C1 segment of cervical spinal cord (tissue), 14 donors: ENCODE measurements at places on chromosomes 7 and 10.
A peak's percentile ranks its signal among the peaks of the same experiment; 100 is the strongest.

DNA sequence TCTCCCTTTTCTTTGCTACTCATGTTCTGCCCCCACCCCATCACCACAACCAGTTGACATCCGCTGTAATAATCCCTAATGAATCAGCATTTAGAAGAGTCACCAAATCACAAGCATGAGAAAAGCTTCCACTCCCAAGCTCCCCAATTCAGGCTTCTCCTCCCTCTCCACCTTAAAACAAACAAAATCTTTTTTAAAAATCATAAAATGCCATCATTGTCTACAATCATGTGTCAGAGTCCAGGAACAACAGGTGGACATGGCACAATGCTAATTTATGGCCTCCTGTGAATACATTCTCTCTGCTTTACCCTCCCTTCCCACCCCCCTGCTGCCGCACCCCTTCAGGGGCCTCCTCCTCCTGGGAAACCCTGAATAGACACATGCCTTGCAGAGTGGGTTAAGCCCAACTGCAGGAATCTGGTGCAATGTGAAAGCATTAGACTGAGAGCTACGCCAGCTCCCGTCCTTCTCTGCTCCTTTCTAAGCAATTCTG lies 3.7 kb downstream of the LRRC4 start:
- DNase-seq, result no peak

DNA sequence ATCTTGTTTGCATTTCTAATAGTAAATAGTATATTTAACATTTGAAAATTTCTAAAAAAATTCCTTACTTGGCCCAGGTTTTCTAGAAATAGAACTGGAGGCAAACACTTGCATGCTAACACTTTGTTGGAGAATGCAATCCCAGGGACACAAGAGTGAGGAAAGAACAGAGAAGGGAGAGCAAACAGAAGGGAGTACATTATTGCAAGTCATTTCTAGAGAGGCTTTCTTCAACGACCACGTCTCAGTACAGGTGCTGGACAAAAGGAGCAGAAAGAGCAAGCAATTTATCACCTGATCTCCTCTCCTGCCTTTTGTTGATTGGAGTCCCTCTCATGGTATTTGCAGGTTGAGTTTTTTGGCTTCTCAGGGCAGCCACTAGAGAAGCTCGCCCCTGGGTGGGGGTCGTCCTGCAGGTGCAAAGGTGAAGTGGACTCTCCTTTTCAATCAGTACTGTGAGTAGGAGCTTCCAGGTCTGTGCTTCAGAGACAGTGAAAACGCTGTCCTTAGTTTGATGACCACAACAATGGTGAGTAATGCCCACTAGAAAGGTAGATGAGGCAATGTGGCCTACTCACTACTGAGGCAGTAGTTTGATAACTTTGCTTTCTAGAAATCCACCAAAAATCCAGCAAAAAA lies 5.2 kb downstream of the CPED1 start:
- no peak for DNase-seq

DNA sequence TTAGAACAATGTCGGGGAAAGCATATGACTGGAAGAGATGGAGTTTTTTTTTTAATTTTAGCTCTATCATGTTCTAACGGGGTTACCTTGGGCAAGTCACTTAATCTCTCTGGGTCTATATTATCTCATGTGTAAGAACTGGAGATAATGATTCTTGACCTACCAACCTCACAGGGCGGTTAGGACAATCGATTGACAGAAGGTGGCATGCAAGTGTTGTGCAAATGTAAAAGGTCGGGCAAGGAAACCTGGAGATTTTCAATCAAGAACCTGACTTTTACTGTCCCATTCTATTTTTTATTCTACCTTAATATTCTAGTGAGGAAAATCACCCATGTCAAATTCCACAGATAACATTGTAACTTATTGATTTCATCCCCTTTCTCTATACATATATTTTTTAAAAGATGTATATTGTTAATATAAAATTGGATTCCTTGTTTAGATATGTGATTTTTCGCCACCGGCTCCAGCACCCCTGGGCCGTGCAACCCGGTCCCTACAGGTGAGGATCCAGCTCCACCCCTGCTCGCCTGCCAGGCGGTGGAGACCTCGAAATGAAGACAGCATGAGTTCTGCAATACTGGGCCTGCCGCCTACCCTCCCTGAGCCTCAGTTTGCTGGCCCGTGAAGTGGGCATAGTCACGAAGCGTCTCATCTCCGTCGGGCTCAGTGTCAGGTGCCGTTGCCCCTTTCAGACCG lies 497.6 kb upstream of the PHF14 start:
- DNase-seq, result no peak

GRCh38 chr7:8605221-8605620 lies 171.8 kb downstream of the NXPH1 start:
- DNase-seq, result no peak

GRCh38 chr10:15461353-15462108 lies 90.4 kb upstream of the FAM171A1 start:
- DNase-seq, result no peak

GRCh38 chr7:151252561-151252835 lies 4.0 kb upstream of the SMARCD3 start:
- DNase-seq, result no peak

- no peak for DNase-seq
Measured at GRCh38 chr10:30027057-30028005, 32.1 kb downstream of the JCAD start.

- DNase-seq, result no peak
Measured at GRCh38 chr10:12980713-12981306, 20.7 kb downstream of the CCDC3 start.

DNA sequence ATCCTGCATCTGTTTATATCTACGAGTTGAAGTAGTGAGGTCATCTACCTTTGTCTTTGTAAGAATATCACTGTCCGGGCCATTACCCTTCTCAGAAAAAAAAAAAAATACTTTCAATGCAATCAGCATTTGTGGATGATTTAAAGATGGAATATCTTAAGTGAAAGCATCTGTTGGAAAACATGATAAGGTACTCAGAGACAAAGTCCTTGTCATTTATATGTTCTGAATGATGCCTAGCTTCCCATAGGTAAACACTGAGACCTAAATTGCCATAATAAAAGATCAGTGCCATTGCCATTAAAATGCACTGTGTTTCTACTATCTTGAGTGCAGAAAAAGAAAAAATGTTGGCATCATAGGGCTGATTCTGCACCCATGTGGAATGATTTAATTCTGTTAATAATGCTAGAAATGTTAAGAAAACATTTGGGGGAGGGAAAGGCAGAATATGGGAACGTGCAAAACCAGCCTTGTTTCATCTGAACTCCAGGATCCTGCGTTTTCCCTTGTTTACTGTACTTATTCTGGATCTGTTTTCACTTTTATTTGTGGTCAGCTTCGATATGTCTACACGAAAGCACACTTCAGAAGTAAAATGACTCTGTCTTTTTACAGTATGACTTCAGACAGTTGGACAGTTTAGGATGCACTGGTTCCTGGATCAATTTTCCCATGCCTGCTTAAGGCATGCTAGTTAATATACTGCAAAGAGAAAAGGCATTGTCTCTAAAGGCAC lies 669.8 kb downstream of the SUGCT start:
- no peak for DNase-seq

GRCh38 chr7:129786825-129787563 lies 165.8 kb downstream of the UBE2H start:
- no peak for DNase-seq

GRCh38 chr10:16792675-16793074 lies 24.5 kb downstream of the RSU1 start:
- DNase-seq, result no peak

DNA sequence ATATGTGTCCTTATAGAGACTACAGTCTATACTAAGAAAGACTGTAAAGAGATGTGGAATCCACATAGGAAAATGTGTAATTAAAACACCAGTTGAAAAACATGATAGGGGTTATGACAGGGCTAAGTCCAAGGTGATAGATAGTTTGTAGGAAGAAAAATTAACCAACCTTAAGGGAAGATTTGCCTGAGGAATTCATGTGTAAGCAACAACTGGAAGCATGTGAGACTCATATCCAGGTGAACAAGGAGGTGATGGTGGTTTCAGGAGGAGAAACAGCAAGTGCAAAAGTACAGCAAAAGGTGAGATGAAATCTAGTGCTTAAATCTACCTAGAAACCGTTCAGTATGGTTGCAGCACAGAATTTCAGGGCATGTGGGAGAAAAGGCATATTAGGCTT lies 216.7 kb upstream of the ETV1 start:
- no peak for DNase-seq

GRCh38 chr10:48964038-48964437 lies 24.4 kb upstream of the LRRC18 start:
- DNase-seq, result no peak

- no peak for DNase-seq
Measured at GRCh38 chr7:24427048-24427447, 143.1 kb downstream of the NPY start.

DNA sequence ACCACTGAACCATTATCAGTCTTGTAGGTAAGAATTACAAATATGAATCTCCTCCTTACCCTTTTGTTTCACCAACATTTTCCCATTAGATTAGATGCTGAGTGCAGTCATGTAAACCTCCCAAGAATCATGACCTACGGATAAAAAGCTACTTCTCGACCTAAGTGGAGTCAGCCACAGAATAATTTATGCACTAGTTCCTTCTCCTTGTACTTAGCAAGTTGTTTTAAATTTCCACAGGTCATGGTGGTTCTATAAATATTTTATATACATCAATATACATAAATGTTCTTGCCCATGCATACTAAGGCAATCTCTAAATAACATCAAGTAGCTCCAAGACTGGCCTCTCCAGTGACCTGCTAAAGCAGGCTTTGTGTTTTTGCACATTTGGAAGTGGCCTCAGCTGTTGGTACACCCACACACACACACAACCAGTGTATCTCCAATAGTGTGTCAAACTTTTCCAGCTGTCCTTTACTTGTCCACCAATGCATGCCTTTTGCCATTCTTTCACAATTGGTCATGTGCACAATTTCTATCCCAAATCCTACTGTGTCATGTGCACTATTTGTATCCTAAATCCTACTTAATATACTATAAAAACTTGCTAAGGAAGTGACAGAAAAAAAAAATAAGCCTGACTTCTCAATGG lies 21.5 kb downstream of the LMOD2 start:
- no peak for DNase-seq

DNA sequence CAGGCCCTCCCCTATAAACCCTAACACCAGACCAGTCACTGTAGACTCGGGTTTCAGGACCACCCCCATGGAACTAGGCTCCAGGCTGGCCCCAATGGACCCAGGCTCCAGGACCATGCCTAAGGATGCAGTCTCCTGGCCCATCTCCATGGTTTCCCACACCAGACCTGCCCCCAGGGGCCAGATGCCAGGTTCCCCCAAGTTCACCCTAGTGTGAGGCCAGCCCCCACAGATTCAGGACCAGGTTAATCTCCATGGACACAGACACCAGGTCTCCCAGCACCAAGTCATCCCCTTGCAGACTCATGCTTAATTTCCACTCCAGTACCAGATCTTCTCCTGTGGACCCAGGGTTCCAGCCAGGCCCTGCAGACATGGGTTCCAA lies 103.8 kb upstream of the LANCL2 start:
- no peak for DNase-seq

- no peak for DNase-seq
Measured at GRCh38 chr7:48011951-48012350, 17.0 kb downstream of the SUN3 start.

DNA sequence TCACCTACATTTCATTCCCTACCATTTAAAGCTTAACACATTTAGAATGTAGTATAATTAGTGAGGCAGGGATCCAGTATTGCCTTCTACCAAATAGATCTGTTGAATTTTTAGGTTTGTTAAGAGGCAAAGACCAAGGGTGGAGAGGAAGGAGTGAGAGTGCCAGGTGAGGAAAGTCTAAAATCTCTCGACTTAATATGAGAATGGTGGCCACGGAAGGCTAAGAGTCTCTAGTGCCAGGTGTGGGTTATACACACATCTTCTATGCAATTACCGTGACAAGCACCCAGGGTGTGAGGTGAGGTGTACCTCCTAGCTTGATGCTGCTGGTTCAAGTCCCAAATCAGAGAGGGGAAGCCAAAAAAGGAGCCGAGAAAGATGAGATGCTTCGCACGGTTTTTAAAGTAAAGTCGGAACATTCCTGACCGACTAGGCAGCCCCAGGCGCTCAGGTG lies 439 bp downstream of the IQUB start:
- peak; percentile 33 for DNase-seq

DNA sequence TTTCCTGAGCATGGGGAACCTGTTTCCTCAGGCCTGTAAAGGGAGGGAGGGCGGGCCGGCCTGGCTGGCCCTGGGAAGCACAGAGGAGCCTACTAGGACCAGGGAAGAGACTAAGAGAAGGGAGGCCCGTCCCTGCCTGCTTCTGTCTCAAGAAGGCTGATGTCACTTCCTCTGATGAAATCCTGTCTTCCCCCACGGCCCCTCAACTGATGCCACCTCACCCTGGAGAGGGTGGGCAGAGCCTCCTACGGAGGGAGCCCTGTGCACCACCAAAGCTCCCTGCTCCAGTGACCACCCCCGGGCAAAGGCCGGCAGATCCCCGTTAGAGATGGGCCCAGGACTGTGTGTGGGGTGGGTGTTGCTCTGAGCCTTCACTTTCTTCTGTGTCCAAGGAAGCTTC lies 1.0 kb upstream of the PILRA start:
- DNase-seq, result no peak

GRCh38 chr10:126160971-126161630 lies 227.2 kb downstream of the ADAM12 start:
- DNase-seq, result no peak

DNA sequence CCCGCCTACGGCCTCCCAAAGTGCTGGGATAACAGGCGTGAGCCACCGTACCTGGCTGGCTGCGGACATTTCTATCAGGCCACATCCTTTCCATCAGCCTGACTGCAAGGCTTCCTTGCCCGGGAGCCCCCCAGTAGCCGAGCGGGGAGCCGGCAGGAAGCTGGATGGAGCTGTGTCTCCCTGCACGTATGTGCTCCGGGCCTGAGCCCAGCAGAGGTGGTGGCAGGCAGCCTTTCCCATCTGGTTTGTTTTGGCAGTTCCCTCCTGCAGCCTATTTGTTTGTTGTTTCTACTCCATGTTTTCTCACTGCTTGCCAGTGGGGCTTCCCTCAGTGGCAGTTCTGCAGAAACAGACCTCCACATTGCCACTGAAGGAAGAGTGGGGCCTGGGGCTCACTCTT lies 5.4 kb downstream of the POP7 start:
- DNase-seq, result no peak

DNA sequence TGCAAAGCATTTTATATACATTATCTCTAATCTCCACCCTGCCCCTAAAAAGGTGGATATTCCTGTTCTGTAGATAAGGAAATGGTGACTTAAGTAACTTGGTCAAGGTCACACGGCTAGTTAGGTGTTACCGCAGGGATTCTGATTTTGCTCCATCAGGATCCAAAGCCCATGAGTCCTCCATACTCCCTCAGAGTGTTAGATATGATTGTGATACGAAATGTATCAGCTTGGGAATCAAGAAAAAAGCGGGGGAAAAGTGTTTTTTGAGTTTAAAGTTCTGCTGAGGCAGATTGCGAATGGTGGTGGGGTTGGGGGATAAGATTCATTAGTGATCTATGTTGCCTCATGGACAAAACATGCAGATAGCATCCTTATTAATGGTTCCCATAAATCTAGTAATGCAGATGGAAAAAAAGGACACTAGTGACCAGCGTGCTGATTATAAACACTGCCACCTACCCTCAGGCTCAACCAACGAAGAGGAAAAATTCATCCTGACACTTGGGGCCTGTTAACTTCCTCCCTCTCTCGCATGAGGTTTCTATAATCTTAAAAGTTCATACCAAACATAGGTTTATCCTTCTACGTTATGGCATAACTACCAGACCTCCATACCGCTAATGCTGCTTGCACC lies 2.3 kb downstream of the ICA1 start:
- DNase-seq, result no peak
